GM12892 (cell line): ENCODE measurements at places on chromosomes 4 and X.

DNA sequence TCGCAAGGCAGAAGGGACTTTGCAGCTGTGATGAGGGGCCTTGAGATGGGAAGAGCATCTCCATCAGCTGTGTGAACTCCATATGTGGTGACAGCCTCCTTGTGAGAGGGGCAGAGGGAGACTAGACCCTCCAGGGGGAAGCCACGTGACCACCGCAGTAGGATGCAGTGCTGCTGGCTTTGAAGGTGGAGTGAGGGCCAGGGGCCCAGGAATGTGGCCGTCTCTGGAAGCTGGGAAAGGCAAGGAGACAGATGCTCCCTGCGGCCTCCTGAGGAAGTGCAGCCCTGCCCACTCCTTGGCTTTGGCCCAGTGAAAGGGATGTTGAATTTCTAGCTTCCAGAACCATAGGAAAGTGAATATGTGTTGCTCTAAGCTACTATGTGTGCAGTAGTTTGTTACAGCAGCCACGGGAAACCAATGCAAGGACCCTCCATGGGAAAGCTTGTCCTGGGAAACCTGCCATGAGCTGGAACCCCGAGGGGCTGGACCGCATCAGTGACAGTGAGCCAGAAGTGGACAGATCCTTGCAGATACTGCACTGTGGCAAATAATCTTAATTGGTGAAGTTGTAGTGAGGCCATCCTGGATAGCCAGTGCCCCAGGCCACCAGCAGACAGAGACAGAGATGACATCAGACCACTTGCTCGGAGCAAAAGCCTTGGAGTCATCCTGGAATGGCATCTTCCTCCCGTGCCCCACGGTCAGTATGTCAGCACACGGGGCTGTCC lies 35.4 kb upstream of the SORCS2 start:
- DNase-seq: no peak

DNA sequence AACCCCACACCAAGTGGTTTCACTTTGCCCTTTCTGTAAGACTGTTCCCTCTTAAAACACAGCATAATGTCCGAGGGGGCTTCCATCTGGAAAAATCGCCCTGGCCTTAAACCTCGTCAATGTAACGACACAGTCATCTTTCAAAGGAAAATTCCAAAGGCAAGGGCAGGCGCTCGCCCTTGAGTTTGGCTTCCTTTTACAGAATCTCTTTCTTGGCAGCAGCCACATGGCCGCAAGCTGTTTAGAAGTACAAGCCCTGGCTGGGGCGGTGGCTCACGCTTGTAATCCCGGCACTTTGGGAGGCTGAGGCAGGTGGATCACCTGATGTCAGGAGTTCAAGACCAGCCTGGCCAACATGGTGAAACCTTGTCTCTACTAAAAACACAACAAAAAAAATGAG lies 27.1 kb upstream of the GRPEL1 start:
- no peak for DNase-seq

DNA sequence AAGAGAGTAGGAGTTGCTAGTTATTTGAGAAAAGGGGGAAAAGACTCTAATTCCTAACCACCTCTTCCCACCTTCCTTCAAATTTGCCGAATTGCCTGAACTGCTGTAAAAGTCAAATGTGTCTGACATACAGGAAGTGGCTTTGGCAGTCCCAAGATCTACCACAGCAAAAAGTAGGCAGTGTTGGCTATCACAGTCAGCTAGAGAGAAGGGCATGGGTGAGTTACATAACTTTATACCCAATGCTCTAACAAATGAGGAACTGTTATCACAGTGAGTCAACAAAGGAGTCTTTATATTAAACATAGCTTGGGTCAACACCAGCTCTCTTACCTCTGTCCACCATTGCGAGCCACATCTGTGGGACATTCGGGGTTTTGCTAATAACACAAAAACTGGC lies 2.4 kb upstream of the MBNL3 start:
- no peak for DNase-seq

DNA sequence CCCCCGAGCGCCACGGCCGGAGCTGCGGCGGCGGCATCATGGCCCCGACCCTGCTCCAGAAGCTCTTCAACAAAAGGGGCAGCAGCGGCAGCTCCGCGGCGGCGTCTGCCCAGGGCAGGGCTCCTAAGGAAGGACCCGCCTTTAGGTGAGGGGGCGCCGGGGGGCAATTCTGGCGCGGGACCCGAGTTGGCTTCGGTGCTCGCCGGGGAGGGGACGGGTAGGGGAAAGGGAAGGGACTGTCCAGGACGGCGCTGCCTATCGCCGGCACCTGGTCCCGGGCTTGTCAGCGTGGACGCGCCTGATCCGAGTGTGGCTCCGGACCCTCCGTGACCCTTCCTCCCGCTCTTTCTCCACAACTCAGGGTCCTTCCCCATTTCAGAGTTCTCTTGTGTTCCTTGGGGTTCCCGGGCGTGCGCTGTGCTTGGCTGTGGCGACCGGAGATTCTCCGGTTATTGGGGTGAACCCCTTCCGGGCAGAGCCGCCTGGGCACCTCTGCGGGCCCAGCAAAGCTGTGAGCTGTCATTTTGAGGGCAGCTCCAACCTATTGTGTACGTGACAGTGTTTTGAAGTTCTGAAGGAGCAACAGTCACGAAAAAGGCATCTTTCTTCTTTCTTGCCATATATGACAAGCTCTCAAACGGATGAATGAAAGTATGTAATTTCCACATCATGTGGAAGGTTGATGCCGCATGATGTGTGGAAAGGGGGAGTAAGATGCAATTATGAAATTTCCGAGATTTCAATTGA lies 522 bp downstream of the FNIP2 start:
- DNase-seq: no peak

DNA sequence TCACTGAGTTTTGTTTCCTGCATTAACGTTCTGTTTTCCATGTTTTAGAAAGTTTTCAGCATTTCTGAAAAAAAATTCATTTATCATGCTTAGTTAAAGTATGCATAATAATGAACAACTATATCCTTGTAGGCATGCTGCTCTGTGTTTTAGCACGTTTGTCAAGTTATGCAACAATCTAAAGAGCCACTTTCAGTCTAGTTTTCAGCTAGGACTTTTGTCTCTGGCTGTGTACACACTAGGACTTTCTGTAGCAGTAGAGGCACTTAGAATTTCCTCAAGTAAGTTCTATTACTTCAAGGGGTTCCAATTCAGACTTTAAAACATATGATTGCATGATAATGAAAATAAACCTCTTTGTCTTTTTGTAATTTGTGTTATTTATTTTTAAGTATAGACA lies 12.4 kb downstream of the DCAF8L1 start:
- no peak for DNase-seq

DNA sequence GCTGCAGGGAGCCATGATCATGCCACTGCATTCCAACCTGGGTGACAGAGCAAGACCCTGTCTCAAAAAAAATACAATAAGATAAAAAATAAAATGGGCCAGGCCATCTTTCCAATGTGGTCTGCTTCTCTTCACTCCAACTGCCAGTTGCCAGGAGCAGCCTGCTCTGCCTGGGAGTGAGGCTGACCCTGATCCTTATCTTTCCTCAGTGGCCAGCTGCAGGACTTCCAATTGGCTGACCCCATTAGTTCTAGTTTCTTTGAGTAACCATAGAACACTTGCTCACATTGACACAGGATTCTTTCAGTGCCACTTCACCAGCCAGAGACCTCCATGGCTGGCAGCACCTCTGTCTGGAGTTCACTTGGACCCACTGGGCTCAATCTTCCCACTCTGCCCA lies 258.6 kb downstream of the MID1IP1 start:
- no peak for DNase-seq
